ENCODE measurements at places on chromosomes 3 and 15. TPM values are rescaled to one million over a fixed set of nuclear protein-coding genes. Genes with fewer than 3 reads are reported as not detected.

DNA sequence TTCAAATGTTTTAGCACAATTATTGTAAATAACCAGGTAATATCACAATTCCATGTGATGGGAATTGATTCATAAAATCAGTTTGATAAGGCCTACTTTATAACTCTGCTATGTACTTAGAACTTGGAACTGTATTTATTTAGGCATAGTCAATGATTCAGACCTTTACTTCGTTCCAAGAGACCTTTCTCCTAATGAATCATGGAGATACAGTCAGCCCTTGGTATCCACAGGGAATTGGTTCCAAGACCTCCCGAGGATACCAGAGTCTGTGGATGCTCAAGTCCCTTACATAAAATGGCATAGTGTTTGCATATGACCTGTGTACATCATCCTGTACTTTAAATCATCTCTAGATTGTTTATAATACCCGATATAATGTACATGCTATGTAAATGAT, 60.8 kb upstream of the UMPS start:
- H3K27me3 ChIP-seq, result no peaks in the 10 kb centered on the region
- no peak for DNase-seq
- H3K27ac ChIP-seq, result no peak overlapping the region
- H3K4me3 ChIP-seq, result no peak overlapping the region

GRCh38 chr3:72633534-72633933, 214.7 kb downstream of the SHQ1 start:
- H3K27me3 ChIP-seq, result no peaks in the 10 kb centered on the region
- H3K4me1 ChIP-seq, result no peaks in the 10 kb centered on the region
- no peak overlapping the region for H3K27ac ChIP-seq

- no peak overlapping the region for H3K27ac ChIP-seq
- H3K36me3 ChIP-seq, result no peaks in the 10 kb centered on the region
- no peak overlapping the region for H3K4me3 ChIP-seq
- no peaks in the 10 kb centered on the region for H3K27me3 ChIP-seq
- no peak for DNase-seq
- no peaks in the 10 kb centered on the region for H3K4me1 ChIP-seq
These were observed 659.7 kb downstream of the GRM7 start for GRCh38 chr3:7520593-7520992.

DNA sequence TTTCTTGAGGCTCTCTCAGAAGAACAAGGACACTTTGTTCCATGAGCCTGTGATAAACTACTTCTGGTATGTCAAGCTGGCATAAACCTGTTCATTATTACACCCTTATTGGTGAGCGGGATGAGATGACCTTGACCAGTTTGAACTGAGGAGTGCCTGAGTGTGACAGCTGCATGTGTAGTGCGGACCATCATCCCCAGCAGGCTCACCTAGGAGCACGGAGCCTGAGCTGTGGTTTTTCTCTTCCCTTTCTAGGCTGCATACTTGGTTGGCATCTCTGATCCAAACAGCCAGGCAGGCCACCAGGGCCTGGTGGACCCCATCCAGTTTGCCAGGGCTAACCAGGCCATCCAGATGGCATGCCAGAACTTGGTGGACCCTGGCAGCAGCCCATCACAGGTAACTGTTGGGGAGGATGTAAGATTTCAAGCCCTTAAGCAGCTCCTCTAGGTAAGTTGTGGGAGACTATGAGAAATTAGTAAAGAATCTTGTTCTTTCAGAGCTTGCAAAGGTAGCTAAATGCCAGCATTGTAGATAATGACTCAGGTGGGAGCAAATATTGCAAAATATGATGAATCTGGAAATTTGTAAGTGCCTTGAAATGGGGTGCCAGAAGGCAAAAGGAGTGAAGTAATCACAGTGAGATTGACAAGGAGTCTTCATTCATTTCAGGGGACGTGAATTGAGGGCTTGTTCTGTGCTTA, 288.9 kb upstream of the TPM1 start:
- no peak overlapping the region for H3K27ac ChIP-seq
- no peak overlapping the region for H3K4me3 ChIP-seq
- peaks cover 9% of the 10 kb centered on the region for H3K4me1 ChIP-seq

- H3K4me1 ChIP-seq, result peaks cover 9% of the 10 kb centered on the region
- H3K4me3 ChIP-seq, result no peak overlapping the region
- no peaks in the 10 kb centered on the region for H3K36me3 ChIP-seq
These were observed 266.2 kb downstream of the OPA1 start for GRCh38 chr3:193859195-193859594.

GRCh38 chr3:118754406-118755252, 280.0 kb downstream of the IGSF11 start:
- H3K27ac ChIP-seq, result peak overlapping the region; percentile 1
- no peaks in the 10 kb centered on the region for H3K27me3 ChIP-seq
- DNase-seq, result no peak
- H3K4me3 ChIP-seq, result no peak overlapping the region

DNA sequence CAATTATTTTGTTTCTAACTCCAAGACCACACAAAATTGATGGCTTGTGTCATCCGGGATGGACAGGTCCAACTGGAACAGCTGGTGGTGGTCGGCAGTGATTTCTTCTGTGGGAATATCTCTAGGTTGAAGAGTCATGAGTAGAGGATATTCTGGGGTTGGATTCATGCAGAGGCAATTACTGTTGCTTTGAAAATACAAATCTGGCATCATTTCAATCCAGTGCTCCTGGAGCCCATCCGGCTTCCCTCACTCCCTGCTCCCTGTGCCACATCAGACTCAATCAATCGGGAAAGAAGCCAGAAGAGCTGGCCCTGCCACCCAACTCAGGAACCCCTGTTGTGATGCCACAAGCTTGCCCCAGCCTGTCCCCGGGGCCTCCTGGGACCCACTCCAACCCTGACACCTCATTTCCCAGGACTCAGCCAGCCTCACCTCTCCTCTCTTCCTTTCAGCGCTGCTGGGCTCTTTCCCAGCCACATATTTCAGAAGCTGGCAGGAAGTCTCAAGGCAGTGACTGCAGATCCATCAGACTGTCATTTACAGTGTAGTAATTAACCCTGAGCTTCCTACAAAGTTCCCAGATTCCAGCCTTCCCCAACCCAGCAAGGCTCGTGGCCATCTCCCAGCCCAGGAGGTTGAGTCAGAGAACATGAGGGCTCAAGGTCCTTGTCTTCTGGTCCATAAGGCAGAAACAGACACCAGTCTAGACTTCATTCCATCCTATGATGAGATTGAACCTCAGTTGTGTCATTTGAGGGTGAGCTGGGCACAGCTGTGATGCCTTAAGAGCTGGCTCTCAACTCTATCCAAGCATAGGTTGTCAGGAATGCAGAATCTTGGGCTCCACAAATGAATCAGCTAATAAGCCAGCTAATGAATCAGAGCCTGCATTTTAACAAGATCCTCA, 114.0 kb downstream of the FAM174B start:
- no peak overlapping the region for H3K4me3 ChIP-seq
- no peak overlapping the region for H3K27ac ChIP-seq
- DNase-seq, result no peak
- H3K4me1 ChIP-seq, result no peaks in the 10 kb centered on the region
- no peaks in the 10 kb centered on the region for H3K27me3 ChIP-seq
- H3K36me3 ChIP-seq, result no peaks in the 10 kb centered on the region

DNA sequence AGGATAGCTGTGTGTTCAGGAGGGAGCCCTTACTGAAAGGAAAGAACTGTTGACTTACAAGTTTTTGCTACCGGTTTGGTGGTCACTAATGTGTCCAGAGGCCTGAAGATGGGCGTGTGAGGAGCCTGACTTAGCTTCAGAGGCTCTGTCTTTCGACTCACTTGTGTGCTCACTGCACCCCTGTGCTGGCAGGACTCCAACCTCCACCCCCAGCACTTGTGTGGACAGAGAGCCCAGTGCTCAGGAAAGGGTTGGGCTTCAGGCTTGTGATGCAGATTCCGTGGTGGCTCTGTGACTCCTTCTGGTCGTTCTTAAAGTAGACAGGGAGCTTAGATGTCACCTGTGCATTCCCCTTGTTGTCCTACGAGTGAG, 100.9 kb downstream of the PGPEP1L start:
- H3K36me3 ChIP-seq, result peaks cover 4% of the 10 kb centered on the region
- no peak overlapping the region for H3K4me3 ChIP-seq
- no peak overlapping the region for H3K27ac ChIP-seq
- peak; percentile 44 for DNase-seq
- H3K4me1 ChIP-seq, result peaks cover 5% of the 10 kb centered on the region

- H3K27ac ChIP-seq, result no peak overlapping the region
- peaks cover under 1% of the 10 kb centered on the region for H3K27me3 ChIP-seq
- H3K4me1 ChIP-seq, result no peaks in the 10 kb centered on the region
- H3K4me3 ChIP-seq, result no peak overlapping the region
- no peaks in the 10 kb centered on the region for H3K36me3 ChIP-seq
These were observed 7.6 kb downstream of the GADL1 start for GRCh38 chr3:30886888-30887287.

DNA sequence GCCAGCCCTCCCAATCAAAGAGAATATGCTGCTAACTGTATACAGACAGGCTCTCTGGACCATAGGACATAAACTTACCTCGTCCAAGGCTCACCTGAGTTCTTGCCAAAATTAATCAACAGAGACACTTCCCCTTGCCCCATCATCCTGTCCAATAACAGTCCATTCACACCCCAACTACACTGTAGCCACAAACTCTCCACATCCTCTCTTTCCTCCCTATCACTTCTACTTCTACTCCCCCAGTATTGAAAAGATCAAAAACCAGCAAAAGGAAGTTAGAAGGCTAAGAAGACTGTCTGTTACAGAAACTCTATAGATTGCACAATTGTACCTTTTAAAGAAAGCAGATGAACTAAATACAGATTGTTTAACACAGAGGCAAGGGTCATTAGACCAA, 133.5 kb upstream of the STT3B start:
- no peaks in the 10 kb centered on the region for H3K4me1 ChIP-seq
- H3K27ac ChIP-seq, result no peak overlapping the region
- no peak overlapping the region for H3K4me3 ChIP-seq
- H3K27me3 ChIP-seq, result no peaks in the 10 kb centered on the region
- DNase-seq, result no peak

GRCh38 chr3:64122476-64122875, 99.2 kb upstream of the PSMD6 start:
- no peaks in the 10 kb centered on the region for H3K36me3 ChIP-seq
- H3K27me3 ChIP-seq, result no peaks in the 10 kb centered on the region
- peaks cover 3% of the 10 kb centered on the region for H3K4me1 ChIP-seq

- peaks cover 41% of the 10 kb centered on the region for H3K36me3 ChIP-seq
- no peak overlapping the region for H3K27ac ChIP-seq
- no peak overlapping the region for H3K4me3 ChIP-seq
- no peaks in the 10 kb centered on the region for H3K4me1 ChIP-seq
- no peaks in the 10 kb centered on the region for H3K27me3 ChIP-seq
These were observed 36.8 kb downstream of the CHAC1 start for GRCh38 chr15:40990080-40990479.

GRCh38 chr3:10729439-10729838, 86.6 kb upstream of the SLC6A11 start:
- H3K4me3 ChIP-seq, result no peak overlapping the region
- no peak for DNase-seq
- no peak overlapping the region for H3K27ac ChIP-seq
- H3K27me3 ChIP-seq, result no peaks in the 10 kb centered on the region

GRCh38 chr3:156459434-156459833, 95.5 kb downstream of the SSR3 start:
- no peak for DNase-seq
- no peaks in the 10 kb centered on the region for H3K27me3 ChIP-seq
- H3K4me1 ChIP-seq, result peaks cover 4% of the 10 kb centered on the region
- no peaks in the 10 kb centered on the region for H3K36me3 ChIP-seq

DNA sequence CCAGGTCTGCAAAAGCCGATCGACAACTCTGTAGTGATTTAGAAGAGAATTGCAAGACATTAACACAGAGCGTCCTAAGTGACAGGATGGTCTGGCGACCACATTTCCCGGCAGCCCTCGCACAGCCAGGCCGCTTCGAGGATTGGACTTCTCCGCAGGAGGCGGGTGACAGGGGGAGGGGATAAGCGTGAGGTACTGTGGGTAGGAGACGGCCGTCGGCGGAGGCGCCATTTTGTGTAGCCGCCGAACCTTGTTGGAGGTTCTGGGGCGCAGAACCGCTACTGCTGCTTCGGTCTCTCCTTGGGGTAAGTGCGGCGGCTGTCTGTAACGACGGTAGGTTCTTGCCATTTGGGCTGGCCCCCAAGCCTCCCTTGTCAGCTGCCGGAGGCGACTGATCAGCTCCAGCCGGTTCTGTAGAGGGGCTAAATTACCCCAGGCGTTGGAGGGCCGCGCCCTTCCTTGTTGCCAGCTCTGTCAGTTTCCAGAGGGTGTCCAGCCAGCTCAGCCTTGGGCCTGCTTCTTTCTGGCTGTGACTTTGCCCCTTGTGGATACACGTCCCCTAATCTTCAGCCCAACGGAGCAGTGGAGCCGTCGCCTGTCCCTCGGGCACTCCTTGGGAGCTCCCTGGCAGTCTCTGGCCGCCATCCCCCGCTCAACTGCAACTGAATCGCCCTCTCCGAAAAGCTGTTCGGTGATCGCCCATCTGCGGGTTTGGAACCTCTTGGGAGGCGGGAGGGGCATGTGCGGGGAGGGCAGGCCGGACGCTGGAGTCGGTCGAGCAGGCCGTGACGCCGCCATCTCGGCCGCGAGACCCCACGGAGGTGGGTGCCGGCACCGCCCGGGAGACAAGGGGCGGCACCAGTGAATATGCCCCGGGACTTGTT, at the start of gene RBM5:
RBM5 (plus strand) TSS at position 195 of the 884 bp plus-strand sequence. CDS start 1,516 bp downstream, outside the sequence.
- H3K4me1 ChIP-seq, result peaks cover 12% of the 10 kb centered on the region
- H3K27ac ChIP-seq, result peak within 1 kb of the TSS; percentile 98
- H3K27me3 ChIP-seq, result no peaks in the 10 kb centered on the region

- no peak overlapping the region for H3K4me3 ChIP-seq
- H3K36me3 ChIP-seq, result no peaks in the 10 kb centered on the region
- no peaks in the 10 kb centered on the region for H3K4me1 ChIP-seq
These were observed 61.0 kb downstream of the LIPC start for GRCh38 chr15:58492661-58493397.

- H3K36me3 ChIP-seq, result no peaks in the 10 kb centered on the region
- H3K4me1 ChIP-seq, result no peaks in the 10 kb centered on the region
- DNase-seq, result no peak
- H3K4me3 ChIP-seq, result no peak overlapping the region
These were observed 123.8 kb downstream of the PPM1L start for GRCh38 chr3:160879859-160880258.

- H3K4me1 ChIP-seq, result no peaks in the 10 kb centered on the region
- H3K27me3 ChIP-seq, result no peaks in the 10 kb centered on the region
- H3K36me3 ChIP-seq, result no peaks in the 10 kb centered on the region
- H3K27ac ChIP-seq, result no peak overlapping the region
- no peak overlapping the region for H3K4me3 ChIP-seq
- no peak for DNase-seq
These were observed 92.0 kb downstream of the ZPLD1 start for GRCh38 chr3:102526865-102527264.

DNA sequence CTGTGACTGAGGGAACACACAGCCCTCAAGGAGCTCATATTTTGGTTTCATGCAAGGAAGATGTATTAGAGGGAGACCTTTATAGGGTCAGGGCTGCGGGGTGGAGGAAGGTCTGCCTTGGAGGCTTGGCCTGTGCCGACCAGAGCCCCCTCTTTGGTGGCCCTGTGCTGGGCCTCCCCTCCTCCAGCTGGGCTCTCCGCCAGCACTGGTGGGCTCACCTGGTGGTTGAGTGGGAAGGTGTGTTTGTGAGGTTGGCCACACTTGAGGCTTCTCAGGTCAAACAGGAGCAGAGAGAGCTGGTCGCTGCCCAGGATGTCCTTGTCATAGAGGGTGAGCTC, 2.6 kb downstream of the PLA2G4F start:
- no peak overlapping the region for H3K27ac ChIP-seq
- no peak for DNase-seq

GRCh38 chr3:119604878-119605277, 7.2 kb downstream of the PLA1A start:
- H3K27me3 ChIP-seq, result no peaks in the 10 kb centered on the region
- no peaks in the 10 kb centered on the region for H3K36me3 ChIP-seq
- no peak overlapping the region for H3K4me3 ChIP-seq
- peaks cover 32% of the 10 kb centered on the region for H3K4me1 ChIP-seq
- DNase-seq, result no peak
- no peak overlapping the region for H3K27ac ChIP-seq

Gene AMIGO3
- total RNA-seq, result 5.2 TPM

Gene FMN1
- total RNA-seq, result 1.8 TPM

Gene IGF2BP2
- 119 TPM for total RNA-seq

Gene LHFPL4
- total RNA-seq, result not detected

Gene STAB1
- total RNA-seq, result 2.2 TPM

Gene CEMIP
- 0.18 TPM for total RNA-seq

Gene PLA2G4F
- total RNA-seq, result 0.78 TPM

Measured in cardiac muscle cell (in vitro differentiated cells and primary cell).